Inflammatory macrophage treated with lipopolysaccharide for 4 hours (primary cell): ENCODE measurements at places on chromosomes 7 and 10.

DNA sequence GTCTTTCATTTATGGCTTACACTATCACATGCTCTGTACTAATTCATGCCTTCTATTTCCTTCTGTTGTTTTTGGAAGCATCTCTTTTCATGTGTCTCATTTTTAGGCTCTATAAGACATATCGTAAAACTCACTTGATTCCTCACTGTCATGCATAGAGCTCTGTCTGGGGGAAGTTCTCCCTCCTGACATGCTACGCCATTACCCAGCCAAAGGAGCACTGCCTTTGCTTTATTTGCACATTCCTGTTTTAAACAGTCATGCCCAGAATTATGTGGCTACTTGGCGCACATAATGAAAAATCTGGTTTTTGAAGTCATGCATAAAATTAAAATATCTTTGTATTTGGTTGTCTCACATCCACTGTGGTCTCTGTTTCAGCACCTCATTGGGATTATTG lies 17.6 kb upstream of the AKR1C3 start:
- DNase-seq: no peak

GRCh38 chr7:106356-106755 lies 86.0 kb upstream of the FAM20C start:
- DNase-seq: no peak

GRCh38 chr10:61302124-61302523 lies 151.1 kb downstream of the TMEM26 start:
- DNase-seq: no peak

- DNase-seq: no peak
Observed at GRCh38 chr7:6651851-6652445, 14.8 kb downstream of the ZNF316 start.

DNA sequence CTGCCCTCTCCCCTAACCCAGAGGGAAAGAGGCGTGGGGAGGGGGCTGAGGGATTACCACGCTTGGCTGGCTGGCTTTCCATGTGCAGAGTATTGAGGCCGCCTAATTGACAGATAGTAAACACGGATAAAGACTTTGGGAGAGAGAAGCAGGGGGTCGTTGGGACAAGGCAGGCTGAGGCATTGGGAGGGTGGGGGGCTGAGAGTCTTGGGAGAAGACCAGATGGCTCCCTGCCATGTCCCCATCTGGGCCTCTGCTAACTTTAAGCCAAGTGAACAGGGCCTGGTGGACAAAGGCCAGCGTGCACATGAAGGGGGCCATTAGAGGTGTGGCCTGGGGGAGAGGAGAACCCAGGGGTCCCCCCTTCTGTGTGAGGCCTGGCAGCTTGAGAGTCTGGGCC lies 55.4 kb upstream of the MXI1 start:
- DNase-seq: no peak

DNA sequence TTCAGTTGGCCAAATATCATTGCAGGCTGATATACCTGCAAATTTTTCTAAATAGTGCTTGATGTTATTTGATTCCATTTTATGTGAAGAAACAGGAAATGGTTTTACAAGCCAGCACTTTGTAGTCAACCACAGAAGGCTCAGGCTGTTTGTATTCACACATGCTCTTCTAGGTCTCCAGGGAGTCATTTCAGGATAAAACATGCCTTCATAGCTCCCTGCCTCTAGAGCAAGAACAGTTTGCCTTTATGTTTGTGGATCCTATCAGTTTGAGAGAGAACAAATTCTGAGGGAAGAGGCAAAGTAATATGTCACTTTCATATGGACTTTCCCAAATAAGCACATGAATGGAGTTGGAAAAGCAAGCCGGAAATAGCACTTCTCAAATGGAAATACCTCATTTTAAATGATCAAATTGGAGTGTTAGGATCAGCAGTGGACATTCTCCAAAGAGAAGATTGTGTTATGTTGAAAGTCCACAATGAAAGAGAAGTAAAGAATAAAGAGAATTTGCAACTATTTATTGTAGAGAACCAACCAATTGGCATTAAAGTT lies 277.6 kb downstream of the KCND2 start:
- no peak for DNase-seq

GRCh38 chr10:9227679-9228365 lies 1173.3 kb downstream of the GATA3 start:
- DNase-seq: no peak

- DNase-seq: no peak
Observed at GRCh38 chr10:79147796-79148451, 79.2 kb downstream of the ZMIZ1 start.

DNA sequence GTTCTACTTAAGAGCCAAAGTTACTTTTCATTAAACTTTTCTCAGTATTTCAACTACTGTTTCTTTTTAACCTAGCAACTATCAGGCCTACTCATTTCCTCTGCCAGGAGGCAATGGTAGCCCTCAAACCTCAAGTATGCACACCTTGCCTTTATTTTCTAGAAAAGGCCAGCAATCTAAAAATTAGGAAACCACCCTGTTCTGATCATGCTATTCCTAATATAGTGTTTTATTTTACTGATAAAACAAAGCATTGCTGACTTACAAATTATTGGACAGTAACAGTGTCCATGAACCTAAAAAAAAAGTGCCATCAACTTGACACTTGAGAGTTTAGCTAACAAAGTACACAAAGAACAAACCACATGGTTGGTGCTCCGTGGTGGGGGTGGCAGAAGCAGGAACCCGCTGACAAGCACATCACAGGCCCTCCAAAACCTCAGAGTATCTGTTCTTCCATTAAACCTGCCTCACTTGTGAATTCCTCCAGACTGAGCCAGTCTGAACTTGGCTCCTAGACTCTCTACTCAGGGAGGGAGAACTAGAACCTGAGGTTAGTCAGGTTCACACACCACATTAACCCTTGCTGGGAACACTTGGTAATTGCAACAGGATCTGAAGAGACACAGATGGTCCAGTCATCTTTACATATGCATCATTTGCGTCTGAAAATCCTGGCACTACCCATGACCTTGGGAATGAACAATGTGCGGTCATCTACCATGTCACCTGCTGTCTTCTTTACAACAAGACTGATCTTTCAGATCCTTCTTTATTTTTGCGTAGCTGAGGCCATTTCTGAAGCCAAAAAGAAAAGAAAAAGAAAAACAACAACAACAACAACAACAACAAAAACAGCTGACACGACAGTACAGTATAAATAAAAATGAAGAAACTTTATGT lies 31.9 kb downstream of the PIP4K2A start:
- no peak for DNase-seq

- no peak for DNase-seq
Observed at GRCh38 chr10:35946556-35946955, 304.5 kb upstream of the FZD8 start.

- peak; percentile 87 for DNase-seq
Observed at GRCh38 chr7:28748933-28749584, 209.1 kb downstream of the TRIL start.

DNA sequence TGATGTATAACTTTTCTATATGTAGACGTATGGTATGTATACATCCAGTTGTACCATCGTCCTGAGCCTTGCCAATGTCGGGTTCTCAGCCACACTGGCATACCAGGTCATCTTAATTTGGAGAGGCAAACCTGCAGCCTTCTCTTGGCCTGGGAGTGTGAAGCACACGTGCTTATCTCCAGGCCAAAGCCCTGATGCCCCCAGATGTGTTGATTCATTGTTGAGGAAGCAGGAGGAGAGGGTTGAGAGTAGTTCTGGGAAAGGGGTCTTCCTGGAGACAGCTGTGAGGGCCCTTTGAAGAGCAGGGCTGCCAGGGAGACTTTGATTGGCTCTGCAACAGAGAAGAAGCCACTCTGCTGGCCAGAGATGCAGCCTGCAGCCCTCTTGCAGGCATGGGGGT lies 155.6 kb downstream of the ARHGAP21 start:
- DNase-seq: no peak

DNA sequence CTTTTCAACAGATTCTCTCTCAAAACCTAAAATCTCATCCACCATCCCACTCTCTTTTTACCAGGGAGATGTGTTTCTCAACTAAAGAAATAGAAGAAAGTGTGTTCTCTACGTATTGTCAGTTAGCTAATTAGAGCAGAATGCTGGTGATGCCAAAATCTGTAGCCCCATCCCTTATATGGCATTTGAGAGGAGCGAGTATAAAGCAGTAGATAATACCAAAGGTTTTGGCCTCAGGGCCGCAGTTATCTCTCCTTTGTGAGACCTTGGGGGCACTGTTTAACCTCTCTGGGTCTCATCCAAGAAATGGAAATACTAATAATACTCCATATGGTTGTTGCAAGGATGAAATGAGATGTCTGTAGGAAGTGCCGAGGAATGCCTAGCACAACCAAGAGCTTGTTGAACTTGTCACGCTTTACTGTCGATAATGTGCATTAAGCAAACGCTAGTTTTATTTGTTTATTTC lies 456 bp upstream of the DLD start:
- no peak for DNase-seq

- peak; percentile 22 for DNase-seq
Observed at GRCh38 chr10:114694752-114695151, 36.7 kb upstream of the ABLIM1 start.

DNA sequence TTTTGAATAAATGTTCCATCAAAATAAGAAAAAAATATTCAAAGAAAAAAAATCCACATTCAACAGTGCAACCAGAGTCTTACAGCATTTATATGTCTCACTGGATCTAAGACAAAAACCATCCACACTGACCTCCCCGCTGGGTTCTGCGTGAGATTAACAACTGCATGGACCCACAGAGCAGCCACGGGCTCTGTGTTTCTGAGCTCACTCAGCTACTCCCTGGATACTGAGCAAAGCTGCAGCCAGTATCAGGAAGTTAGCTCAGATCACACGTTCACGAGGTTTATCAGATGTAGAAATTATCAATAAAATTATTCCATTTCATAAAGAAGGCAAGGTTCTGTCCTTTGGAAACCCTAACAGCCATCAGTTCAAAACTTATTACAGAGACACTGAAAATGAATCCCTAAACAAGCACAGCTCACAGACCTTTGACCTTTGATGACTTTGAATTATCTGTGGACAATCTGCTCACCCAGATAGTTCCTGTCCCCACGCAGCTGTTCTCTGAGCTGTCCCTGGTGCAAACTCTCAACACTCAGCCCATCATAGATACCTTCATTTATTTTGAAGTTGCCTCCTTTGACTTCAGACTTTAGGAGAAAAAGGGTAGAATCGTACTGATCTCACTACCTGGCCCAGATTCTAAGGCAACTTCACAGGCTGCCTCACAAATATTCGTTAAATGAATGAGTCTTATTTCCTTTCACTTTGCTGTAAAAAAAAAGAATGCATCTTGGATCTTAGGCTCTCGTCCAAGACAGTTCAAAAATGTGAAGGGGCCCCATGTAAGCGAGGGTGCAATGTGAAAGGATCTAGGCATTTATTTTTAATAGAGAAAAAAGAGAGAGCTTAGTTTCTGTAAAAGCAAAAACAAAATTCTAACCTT lies 67.7 kb upstream of the SVIL start:
- peak; percentile 27 for DNase-seq

- DNase-seq: no peak
Observed at GRCh38 chr10:127402596-127403409, 146.3 kb upstream of the NPS start.

- no peak for DNase-seq
Observed at GRCh38 chr7:138963675-138964074, 17.5 kb downstream of the KIAA1549 start.

GRCh38 chr10:11720260-11720741 lies 21.9 kb upstream of the ECHDC3 start:
- DNase-seq: peak; percentile 97

GRCh38 chr7:14303536-14303935 lies 314.1 kb upstream of the ETV1 start:
- no peak for DNase-seq

GRCh38 chr10:78752708-78753107 lies 316.1 kb upstream of the ZMIZ1 start:
- no peak for DNase-seq

GRCh38 chr10:96077156-96077555 lies 33.8 kb downstream of the CCNJ start:
- DNase-seq: no peak

DNA sequence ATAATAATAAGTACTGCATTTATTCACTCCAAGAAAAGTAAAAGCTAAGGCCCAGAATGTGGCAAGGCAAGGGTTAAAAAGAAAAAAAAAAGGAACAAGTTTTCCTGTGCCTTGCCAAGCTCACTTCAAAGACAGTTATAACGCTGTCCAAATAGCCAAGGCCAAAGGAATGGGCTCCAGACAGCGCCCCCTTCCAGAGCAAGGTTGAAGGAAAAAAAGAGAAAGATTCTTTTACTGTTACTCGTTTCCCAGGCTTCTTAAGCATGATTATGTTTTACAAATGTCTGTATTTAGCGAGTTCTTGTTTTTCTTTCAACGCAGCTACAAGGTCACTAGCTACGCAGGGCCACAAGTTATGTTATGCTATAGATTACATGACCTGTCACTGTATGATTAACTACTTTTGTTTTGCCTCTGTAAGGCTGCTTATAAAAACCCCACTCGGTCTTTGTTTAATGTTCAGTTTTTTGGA lies 9.1 kb upstream of the EIF4H start:
- DNase-seq: peak; percentile 26

DNA sequence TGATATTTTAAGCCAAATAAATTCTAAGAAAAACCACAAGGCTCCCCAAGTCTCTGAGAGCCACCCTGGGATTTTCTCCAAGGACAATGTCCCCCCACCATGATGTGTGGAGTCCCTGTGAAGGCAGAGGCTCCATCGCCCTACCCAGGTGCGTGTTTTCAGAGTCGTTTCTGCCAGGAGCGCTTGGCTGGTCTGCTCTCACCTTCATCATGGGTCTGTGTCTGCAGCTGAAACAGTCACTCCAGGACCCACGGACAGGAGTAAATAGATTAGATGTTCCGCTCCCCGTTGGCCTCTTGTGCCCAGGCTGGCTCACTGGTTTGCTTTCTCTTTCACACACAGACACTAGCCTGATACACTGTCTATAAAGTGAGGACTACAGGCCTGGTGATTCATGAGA lies 217.5 kb downstream of the SFMBT2 start:
- no peak for DNase-seq

- peak; percentile 19 for DNase-seq
Observed at GRCh38 chr10:48444266-48444665, 137.8 kb downstream of the MAPK8 start.

DNA sequence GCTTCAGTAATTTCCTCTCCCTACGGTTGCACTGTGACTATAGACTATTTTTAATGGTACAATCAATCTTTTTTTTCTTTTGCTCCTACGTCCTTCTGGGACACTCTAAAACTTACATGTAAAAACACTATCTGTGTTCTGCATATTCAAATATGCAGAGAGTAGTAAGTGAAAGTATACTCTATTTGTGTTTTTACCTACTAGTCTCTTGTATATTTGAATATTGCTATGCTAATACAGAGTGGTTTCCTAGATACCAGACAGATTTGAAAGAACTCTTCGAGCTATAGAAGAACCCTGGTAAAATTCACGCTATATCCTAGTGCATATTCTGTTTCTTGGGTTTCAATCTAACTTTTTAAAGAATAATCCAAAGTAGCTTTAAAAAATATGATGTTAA lies 200.8 kb upstream of the LRRN3 start:
- DNase-seq: no peak

- DNase-seq: peak; percentile 11
Observed at GRCh38 chr10:32795598-32796183, 162.3 kb downstream of the ITGB1 start.
